ENCODE measurements at places on chromosomes 11 and 22.

DNA sequence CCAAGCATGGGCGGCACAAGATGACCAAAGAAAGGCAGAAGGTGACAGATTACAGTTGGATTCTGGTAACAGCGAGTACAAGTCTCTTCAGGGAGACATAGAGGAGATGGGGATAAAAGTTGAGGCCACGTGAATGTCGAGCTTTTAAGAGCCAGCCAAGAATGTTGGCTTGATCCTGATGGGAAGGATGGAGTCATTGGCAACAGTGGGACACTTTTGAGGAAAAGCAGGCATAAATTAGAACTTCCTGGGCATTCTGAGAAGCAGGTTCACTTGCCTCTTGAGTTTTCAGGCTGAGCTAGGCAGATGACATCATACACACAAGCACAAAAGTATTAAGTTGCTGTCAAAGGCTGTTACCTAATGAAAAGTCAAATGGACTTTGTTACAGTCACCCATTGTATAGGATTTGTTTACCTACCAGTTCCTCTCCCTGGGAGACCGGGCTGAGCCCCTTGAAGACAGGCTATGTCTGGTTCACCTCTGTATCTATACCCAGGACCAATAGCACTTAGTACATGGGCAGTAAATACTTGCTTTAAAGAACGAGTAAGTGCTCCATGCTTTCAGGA lies 41.1 kb downstream of the TNRC6B start:
- no peak for DNase-seq

GRCh38 chr11:67486481-67487195 lies 3.8 kb downstream of the AIP start:
- no peak for DNase-seq

DNA sequence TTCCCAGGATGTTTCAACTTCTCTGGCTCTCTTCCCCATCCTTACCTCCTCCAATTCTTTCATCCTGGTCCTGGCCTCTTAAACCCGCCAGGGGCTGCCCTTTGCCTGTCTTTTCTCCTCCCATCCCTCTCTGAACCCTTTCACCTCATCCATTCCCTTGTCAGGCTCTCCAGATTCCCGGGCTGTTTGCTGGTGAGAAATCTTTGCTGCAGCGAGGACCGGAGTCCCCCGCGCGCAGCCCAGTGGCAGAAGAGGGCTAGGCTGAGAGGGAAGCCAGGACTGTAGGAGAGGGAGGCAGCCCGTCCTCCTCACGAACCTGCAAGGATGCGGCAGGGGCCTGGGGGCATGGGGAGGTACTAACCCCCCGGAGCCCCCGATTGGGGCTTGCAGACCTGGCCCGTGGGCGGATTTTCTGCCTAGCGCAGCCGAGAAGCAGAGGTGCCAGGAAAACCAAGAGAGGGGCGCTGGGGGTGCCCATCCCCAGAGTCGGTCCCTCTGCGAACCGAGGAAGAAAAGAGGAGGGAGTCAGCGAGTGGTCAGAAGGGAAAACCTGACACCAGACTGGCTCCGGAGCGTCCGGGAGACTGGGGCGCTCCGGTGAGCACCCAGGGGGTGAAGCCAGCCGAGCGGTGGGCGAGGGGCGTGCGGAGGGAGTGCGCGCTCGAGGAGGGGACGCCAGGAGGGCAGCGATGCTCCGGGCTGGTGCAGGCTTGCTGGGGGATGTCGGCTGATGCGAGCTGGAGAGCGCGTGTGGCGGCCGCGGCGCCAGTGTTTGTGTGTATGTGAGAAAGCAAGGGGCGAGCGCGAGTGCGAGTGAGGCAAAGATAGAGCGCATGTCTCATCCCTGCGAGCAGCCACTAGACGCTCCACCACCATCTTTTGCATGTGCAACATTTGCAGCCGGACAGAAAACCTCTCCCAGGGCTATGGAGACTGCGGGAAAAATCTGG lies at the start of gene GRIA4:
GRIA4 (plus strand) TSS at position 242 of the 950 bp plus-strand sequence. CDS start 925 bp downstream, outside the sequence.
- no peak for DNase-seq

GRCh38 chr22:42645341-42645937 lies 3.8 kb downstream of the CYB5R3 start:
- DNase-seq = no peak

GRCh38 chr11:129972611-129973010 lies 30.0 kb downstream of the PRDM10 start:
- no peak for DNase-seq

DNA sequence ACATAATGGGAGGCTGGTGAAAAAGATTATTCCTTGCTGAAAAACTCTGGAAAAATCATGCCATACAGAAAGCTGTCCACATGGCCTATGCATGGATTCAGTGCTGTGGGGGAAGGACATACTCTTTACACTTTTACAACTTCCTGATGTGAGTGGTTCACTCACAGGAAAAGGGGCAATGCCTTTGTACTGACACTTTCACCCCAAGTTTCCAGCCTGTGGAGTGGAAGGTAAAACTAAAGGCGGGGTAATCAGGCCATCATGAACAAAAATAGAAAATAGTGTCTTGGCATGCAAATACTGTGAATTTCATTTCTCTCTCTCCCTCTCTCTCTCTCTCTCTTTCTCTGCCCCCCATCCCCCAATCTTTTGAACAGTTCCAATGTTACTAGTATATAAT lies 281.8 kb downstream of the ETS1 start:
- no peak for DNase-seq

GRCh38 chr11:120021978-120022377 lies 115.9 kb downstream of the TRIM29 start:
- no peak for DNase-seq

DNA sequence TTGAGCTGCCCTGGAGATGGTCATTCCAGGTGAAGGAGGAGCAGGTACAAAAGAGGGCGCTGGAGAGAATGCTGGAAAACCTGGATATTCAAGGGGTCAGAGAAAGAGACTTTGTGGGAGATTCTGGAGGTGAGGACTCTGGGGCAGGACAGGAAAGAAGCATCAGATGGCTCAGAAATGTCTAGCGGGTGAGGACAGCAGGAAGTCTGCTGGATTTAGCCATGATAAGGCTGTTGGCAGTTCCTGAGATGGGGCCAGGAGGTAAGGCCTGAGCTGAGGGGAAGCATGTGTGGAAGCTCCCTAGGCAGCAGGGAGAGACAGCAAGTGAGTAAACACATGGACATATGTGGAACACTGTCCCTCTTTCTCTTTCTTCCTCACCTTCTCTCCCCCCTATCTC lies 1.5 kb downstream of the UPB1 start:
- DNase-seq = no peak

DNA sequence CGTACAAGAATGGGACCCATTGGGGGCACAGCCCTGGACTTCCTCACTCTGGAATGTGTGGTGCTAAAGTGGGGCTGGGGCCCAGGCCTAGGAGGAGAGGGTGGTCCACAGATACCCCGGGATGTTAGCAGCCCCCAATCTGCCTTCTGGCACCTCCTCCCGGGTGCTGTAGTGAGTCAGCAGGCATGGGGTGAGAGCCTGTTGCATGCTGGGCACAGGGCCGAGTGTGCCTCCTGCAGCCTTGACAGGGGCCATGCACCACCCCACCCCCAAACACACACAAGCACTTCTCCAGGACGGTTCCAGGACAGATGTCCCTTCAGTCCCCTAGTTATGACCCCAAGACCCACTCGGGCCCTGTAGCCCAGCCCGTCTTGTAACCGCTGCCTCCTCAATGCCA lies 23.5 kb upstream of the PHF21A start:
- no peak for DNase-seq
